ENCODE measurements at places on chromosomes 12 and 14.
A peak's percentile ranks its signal among the peaks of the same experiment; 100 is the strongest.

GRCh38 chr12:76688631-76689030 lies 75.3 kb upstream of the ZDHHC17 start:
- DNase-seq: peak; percentile 46

GRCh38 chr12:10397296-10397695 lies 7.5 kb upstream of the KLRK1 start:
- DNase-seq: no peak

DNA sequence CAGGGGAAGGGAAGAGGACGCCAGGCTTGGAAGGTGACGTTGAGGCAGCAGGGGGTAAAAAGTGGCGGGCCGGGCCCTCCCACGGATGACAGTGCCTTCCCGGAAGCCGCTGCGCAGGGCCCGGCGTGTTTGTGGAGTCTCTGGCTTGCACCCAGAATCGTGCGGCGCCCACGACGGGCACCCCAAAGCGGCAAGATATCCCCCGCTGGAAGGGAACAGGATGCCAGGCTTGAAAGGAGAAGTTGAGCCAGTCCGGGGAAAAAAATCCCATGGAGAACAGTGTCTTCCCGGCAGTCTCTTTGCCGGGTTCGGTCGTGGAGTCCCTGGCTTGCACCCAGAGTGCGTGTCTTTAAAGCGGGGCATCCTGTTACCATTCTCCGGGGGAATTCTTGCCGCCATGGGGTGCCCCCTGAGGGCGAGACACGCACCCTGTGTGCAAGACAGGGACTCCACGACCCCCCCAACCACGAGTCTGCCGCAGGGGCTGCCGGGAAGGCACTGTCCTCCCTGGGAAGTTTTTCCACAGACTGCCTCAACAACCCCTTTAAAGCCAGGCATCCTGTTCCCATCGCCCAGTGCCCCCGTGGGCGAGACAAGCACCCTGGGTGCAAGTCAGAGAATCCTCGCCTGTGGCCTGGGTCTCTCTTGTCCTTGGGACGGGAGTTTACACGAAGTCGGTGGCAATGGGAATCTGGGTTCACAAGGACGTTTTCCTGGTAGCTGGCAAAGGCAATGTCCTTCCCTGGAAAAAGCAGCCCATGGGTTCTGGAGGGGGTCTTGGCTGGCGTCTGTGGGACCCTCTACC lies 156.1 kb upstream of the ALG10B start:
- no peak for DNase-seq

DNA sequence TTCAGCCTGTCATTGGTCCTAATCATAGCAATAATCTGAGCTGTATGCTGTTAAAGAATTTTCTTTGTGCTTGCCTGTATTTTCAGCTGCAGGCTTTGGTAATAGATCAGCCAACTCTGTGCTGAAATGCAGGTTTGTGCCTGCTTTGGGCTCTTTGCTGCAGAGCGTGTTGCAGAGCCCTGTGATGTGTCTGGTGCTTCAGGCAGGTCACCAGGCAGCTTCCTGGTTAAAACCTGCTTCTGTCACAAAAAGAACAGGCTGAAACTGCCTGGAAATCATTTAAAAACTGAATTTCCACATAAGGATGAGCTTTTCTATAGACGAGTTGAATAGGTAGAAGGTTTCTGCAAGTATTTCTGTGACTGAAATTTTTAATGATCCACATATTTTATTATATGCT lies 3.1 kb downstream of the DIP2B start:
- no peak for DNase-seq

DNA sequence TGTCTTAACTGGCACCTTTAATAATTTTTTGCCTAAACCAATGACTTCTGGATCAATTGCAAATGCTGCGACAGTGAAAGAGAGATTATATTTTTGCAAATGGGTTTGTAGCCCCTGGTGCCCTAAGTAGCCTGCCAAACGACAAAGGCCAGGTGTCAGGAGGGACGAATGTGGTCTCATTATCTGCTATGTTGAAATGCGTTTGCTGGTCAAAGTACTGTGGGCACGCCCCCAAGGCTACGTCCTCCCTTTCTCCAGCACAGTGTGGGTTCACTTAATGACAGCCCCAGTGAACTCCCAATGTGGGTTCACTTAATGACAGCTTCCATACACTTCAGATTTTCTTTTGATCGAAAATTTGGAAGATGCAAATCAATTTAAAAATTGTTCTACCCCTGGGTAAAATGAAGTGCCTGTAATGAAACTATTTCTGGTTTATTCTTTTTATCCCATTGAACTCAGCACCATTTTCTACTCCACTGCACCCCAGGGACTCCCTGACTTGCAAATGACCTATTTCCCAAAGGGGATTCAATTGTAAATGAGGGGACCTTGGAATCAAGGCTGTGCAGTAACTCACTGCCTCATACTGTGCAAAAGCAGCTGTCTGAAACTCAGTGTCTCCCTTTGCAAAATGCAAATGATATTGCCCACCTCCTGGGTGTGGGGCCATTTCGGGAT lies 1.4 kb downstream of the SERPINA11 start:
- no peak for DNase-seq

Data from erythroblast (primary cell).